Activated CD4-positive, CD25-positive, alpha-beta regulatory T cell treated with anti-CD3 and anti-CD28 coated beads, Interleukin-2, amount 50 U/mL, for 16 hours (primary cell): ENCODE measurements at places on chromosomes 1 and 21.

- DNase-seq, result no peak
Observed at GRCh38 chr1:156407344-156407743, 38.3 kb downstream of the RHBG start.

GRCh38 chr1:215651867-215652266 lies 84.8 kb downstream of the KCTD3 start:
- DNase-seq, result no peak

DNA sequence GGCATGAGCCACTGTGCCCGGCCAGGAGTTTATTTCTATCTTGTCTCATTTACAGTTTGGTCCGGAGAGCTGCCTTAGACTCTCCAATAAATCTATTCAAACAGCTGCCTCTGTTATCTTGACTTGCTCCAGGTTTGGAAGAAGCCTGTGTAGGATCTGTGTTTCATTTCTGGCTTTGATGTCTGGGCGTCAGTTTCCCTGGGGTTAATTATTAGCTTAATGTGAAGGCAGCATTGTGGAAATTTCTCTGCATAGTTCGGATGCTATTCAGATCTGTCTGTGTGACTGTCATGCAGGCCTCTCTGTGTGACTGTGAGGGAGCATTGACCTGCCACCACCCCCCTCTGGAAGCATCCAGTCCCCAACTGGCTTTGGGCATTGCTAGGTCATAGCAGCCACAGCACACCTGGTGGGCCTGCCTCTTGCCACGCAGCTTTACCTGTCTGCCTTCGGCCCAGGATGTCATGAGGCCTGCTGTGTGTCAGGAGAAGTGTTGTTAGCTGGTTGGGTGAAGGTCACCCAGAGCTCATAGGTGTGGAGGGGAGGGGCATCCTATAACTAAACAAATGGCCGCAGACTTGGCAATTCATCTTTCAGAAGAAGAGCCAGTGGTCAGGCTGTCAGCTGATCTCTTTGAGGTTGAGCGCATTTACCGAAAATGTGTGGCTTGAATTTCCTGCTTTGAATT lies 9.8 kb downstream of the IFNGR2 start:
- no peak for DNase-seq

DNA sequence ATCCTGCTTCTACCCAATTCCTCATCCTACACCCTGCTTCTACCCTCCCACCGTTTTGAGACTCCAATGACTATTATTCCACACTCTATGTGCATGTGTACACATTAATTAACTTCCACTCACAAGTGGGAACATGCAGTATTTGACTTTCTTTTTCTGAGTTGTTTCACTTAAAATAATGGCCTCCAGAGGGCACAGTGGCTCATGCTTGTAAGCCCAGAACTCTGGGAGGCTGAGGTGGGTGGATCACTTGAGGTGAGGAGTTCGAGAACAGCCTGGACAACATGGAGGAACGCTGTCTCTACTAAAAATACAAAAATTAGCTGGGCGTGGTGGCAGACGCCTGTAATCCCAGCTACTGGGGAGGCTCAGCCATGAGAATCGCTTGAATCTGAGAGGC lies 464.8 kb downstream of the PTBP2 start:
- no peak for DNase-seq

DNA sequence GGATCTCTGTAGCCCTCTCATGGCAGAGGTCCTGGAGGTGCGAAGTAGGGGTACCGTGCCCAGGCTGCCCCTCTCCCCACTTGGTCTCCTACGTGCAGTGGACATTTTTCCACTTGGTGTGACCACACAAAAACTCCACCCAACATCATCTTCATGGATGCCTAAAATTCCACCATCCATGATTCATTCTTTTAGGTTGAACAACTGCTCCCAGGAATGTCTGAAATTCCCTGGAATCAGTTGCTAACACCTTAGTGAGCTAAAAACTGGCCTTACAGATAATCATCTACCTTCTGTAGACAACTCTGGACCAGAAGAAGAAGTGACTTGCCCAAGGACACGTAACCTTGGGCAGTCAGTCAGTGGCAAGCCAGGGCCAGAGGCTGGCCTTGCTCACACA lies 32.1 kb upstream of the CLIC4 start:
- DNase-seq, result no peak
